ENCODE measurements at places on chromosomes 1 and 21. TPM values are rescaled to one million over a fixed set of nuclear protein-coding genes. Genes with fewer than 3 reads are reported as not detected.

DNA sequence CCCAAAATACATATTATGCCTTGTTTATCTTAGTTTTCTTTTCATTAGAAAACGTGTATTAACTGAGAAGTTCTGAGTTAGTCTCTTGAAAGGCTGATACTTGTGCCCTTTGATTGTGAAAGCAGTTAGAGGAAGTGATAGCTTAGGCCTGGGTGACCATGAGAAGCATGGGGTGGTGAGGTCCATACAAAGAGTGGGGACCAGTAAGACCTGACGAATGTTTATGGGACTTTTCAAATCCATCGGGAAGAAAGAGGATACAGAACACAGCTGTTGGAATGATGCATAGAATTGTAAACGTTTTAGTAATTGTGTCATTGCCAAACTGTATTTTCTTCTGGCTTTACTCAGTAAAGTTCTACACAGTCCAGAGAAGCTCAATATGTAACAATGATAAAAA, 259.8 kb downstream of the LMO4 start:
- no peak for DNase-seq

GRCh38 chr1:245298781-245299180, 144.0 kb downstream of the KIF26B start:
- peak; percentile 2 for DNase-seq

DNA sequence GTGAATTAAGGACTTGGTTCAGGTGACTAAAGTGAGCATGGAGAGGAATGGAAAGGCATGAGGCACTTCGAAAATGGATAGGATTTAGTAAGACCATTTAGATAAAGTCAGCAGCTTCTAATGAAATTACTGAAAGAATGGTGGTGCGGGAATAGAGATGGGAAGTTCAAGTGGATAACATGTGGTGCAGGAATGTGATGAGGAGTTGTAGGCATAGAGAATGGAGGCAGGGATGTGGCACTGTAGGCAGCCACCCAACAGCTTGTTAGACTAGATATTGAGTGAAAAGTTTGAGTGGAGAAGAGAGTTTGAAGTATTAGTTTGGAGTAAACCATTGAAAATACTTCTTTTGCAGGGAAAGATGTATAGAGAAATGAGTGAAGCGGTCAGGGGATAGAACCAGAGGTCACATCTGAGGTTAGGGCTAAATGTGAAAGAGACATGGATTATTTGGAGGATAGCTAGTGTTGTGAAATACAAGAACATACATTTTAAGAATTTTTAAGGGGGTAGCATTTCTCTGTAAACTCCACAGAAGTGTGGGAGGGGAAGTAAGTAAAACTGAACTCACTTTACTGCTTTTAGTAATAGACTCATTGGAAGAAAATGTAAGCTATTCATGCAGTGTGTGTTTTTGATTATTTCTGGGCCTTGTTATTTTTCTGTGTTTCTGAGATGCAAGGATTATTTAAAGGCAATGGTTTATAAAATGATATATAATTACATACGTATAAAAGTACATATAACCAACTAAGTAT, 46.2 kb downstream of the DYRK1A start:
- no peak for DNase-seq

DNA sequence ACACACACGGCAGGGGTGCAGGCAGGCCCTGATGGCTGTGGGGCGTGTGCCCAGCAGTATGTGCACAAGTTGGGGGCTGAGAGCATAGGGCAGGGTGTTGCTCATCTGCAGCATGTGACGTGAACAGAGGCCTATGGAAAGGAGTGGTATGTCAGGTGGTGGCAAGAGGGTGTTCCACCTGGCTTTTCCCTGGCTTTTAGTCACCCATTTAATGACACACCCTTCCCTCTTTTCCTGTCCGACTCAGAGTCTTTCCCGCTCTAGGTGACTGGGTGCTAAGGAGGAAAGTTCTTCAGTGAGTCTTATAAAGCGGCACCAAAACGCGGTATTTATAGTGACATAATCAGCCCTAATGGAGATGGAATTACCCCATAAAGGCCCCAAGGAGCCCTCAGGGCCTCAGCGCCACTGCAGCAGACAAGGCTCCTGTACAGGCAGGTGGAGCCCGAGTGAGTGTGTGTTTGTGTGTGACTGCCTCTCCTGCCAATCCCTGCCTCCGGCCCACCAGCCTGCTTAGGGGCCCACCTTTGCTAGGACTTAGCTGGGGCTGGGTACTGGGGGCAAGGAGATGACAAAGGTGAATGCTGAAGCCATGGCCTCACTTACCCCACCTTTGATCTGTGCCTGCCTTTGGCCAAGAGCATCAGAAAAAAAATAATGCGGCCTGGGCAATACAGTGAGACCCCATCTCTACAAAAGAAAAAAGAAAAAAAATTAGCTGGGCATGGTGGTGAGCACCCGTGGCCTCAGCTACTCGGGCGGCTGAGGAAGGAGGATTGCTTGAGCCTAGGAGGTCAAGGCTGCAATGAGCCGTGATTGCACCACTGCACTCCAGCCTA, 3.3 kb upstream of the EPHA2 start:
- no peak for DNase-seq

GRCh38 chr1:171984262-171984661, 143.0 kb downstream of the DNM3 start:
- DNase-seq, result no peak

GRCh38 chr1:238998577-238998976, 387.8 kb upstream of the CHRM3 start:
- no peak for DNase-seq

DNA sequence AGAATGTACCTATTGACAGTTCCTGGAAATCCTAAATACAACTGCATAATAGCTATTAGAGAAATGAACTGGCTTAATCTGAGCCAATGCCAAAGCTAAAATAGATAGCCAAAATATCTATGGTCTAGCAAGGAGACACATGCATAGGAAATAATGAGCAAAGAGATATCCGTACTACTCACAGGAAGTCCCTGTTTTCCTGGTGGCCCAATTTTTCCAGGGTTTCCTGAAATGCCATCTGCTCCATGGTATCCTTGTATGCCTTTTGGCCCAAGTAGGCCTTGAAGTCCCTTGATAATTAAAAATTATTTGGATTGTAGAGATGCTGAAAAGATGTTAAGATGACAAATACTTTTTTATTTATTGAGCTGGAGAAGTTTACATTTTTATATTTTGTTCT, 108.4 kb upstream of the ZNHIT6 start:
- no peak for DNase-seq

- DNase-seq, result no peak
Measured at GRCh38 chr1:88472298-88472697, 211.8 kb upstream of the PKN2 start.

DNA sequence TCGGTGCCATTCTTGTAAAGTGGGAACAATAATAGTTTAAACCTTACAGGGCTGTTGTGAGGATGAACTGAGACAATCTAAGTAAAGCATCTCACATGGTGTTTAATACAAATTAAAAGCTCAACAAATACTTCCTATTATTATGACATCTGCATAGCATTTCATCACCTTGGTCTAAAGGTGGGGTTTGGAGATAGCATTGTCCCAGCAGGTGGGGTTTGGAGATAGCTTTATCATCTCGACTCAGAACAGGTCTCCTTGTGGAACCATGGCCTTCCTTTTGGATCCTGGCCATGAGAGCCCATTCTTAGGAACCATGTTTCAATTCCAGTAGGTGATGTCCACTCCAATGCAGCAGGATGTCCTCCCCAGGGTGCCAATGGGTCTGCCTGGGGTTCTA, 20.6 kb upstream of the C8B start:
- no peak for DNase-seq

GRCh38 chr1:91555074-91555730, 54.6 kb downstream of the CDC7 start:
- peak; percentile 42 for DNase-seq

DNA sequence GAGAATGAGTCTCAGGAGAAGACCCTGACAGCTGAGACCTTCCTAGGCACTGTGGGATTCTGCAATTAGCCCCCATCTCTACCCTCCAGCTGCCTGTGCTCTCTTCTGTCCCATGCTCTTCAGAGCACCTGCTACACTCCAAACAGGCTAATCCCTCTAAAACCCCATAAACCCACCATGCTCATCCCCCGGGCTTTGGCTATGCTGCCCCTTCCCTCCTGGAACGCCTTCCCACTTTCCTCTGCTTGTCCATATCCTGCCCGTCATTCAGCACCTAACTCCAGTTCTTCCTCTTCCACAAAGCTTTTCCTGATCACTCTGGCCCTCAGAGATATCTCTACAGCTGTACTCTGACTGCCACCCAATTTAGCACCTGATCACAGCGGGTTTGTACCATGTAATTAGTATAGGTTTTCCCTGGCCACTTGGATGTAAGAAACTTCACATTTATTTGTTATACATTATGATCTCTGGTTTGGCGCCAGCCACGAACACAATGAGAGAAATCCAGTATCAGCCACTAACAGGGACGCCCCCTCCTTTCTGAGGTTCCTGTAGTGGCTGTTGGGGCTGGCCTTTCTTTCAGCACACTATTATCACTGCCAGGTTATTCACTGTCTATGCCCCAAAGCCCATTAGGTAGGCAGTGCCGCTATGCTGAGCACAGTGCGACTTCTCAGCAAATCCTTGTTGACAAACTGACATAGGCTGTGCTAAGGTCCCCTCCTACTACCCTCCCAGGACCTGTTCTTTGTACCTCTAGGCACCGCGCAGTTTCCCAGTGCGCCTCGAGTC, 45.1 kb downstream of the CDC7 start:
- no peak for DNase-seq

DNA sequence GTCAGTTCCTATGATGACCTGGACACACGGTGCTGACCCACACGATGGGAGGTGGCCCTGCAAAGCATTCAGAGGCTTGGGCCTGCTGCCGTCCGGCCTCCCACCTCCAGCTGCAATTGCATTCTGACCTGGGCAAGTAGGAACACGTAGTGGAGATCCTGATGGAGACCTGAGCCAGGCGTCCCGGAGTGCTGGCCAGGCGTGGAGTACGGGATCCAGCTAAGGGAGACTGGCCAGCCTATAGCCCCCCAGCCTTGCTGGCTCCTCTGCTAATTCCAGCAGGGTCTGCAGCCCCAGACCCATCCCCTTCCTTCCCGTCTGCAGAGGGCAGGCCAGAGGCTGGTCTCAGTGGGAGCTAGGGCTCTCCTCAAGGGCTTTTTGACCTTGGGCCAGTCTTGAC, 11.2 kb downstream of the CD46 start:
- no peak for DNase-seq

GRCh38 chr1:84301004-84301784, at the start of gene SAMD13:
SAMD13 (plus strand) TSS chr1:84301708; CDS start chr1:84303235, 1,527 bp downstream.
- DNase-seq, result peak; percentile 84

DNA sequence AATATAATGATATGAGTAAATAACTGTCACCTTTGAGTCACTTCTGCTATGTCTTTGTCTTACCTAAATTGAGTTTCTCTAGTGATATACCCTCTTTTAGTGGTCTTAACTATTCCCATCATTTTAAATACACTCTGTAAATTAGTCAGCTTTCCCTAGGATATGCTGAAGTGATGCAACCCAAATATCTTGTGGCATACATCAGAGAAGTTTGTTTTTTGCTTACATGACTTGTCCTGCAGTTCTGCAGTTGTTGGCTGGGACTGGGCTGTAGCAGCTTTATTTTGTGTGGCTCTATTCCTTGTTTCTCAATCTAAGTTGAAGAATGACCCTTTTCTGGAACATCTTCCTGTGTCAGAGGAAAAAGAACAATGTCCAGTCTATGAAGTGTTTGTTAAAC, 76.4 kb downstream of the TTC3 start:
- peak; percentile 61 for DNase-seq

DNA sequence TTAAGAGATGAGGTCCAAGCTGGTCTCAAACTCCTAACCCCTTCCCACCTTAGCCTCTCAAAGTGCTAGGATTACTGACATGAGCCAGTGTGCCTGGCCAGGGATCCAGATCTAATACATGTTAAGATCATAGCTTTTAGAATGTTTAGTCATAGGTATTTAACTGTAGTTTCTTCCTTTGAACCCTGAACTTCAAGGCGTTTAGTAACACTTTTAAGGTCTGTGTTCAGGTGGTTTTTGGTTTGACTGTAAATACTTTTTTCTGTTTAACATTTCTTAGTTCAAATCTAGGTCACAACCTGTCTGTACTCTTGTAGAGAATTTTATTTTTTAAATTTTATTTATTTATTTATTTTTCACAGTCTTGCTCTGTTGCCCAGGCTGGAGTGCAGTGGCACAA, 28.1 kb downstream of the RAP1A start:
- no peak for DNase-seq

GRCh38 chr1:153525088-153525728, 10.6 kb downstream of the S100A6 start:
- no peak for DNase-seq

DNA sequence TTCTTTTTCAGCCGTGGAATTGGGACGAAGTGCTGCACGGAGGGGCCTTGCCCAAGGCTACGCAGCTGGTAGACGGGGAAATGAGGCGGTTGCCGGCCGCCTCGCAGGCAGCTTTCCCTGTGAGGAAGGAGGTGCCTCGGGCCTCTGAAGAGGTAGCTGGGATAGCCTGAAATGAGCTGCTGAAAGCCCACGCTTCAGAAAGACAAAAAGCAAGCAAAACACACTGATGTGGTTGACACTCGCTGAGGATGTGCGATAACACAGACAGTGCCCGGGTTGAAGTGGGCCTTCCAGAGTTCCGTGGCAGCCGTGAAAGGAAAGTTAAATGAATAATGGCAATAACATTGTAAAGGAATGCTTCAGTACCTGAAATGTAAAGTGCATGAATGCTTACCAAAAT, 47.2 kb downstream of the S1PR1 start:
- DNase-seq, result no peak

- DNase-seq, result no peak
Measured at GRCh38 chr1:41649396-41650027, 165.0 kb upstream of the EDN2 start.

DNA sequence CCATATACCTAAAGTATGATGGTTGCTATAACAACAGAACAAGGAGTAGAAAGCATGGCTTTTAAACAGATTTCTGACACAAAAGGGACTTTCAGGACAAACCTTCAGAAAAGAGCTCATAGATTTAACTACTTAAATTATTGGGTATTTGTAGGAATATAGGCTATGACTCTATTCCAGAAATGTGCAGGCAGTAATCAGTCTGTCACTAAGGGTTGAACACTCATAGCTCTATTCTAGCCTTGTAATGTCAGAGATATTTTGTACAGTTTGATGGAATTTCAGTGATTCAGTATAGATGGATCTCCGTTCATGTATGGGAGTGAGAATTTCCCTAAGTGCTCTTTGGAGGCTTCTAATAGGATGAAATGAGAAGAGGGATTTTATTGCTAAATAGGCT, 82.8 kb downstream of the EXTL2 start:
- DNase-seq, result no peak

DNA sequence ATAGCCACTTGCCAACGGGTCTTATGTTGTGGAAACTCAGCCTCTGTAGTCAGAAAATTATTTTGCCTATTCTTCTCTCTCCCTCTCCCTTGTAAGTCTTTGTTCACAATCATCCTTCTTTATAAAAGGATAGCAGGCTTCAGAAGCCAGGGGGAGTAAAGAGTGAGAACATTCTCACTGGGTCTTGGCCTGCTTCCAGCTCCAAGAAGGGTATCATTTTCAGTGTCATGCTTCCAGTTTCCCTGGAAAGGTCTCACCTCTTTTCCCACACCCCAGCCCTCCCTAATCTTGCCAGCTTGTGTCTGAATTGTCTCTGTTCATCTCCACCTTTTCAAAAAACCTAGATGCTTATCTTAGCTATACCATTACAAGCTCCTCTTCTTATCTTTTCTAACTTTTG, 346.2 kb upstream of the LRRC7 start:
- DNase-seq, result no peak

LCE1D gene
- total RNA-seq, result not detected

SDHC gene
- total RNA-seq, result 32.8 TPM

SLC1A7 gene
- not detected for total RNA-seq

BGLAP gene
- total RNA-seq, result 4.3 TPM

EGLN1 gene
- 43.3 TPM for total RNA-seq

CD1E gene
- total RNA-seq, result not detected

ADAMTS1 gene
- 82.8 TPM for total RNA-seq

CACHD1 gene
- total RNA-seq, result not detected

PYHIN1 gene
- 0.17 TPM for total RNA-seq

SPRR1A gene
- not detected for total RNA-seq

TMEM51 gene
- 12.1 TPM for total RNA-seq

LDLRAD1 gene
- not detected for total RNA-seq
